ENCODE measurements at places on chromosomes 11 and 22. TPM values are rescaled to one million over a fixed set of nuclear protein-coding genes. Genes with fewer than 3 reads are reported as not detected.

CLCF1 gene
- 0.41 TPM for total RNA-seq

EIF1AD gene
- 61.0 TPM for total RNA-seq

OR52I1 gene
- total RNA-seq, result not detected

TCF20 gene
- total RNA-seq, result 67.5 TPM

RFPL1 gene
- not detected for total RNA-seq

THY1 gene
- total RNA-seq, result 75.4 TPM

BIK gene
- 0.61 TPM for total RNA-seq

LRRC32 gene
- 0.77 TPM for total RNA-seq

SLC22A25 gene
- not detected for total RNA-seq

TSGA10IP gene
- total RNA-seq, result 2.7 TPM

MS4A4E gene
- total RNA-seq, result 0.28 TPM

LDHAL6A gene
- not detected for total RNA-seq

LMF2 gene
- 82.9 TPM for total RNA-seq

GRCh38 chr22:25388866-25389540, 169.6 kb downstream of the CRYBB2 start:
- DNase-seq, result no peak

DNA sequence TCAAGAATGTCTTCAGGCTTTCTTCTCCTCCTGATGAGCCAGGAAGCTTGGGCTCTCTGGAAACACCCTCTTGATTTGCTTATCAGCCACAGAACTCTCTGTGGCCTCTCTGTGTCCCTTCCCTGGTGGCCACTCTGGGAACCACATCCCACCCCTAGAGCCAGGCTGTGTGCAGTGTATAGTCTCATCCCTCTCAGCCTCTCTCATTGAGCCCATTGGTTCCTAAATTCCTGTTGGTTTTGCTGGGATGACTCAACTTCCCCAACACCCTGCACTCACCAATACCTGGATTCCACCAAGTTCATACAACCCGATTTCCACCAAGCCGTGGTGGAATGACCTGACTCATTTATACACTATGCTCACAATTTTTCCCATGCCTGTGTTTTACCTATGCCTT, 5.2 kb downstream of the IRAG1 start:
- no peak for DNase-seq

DNA sequence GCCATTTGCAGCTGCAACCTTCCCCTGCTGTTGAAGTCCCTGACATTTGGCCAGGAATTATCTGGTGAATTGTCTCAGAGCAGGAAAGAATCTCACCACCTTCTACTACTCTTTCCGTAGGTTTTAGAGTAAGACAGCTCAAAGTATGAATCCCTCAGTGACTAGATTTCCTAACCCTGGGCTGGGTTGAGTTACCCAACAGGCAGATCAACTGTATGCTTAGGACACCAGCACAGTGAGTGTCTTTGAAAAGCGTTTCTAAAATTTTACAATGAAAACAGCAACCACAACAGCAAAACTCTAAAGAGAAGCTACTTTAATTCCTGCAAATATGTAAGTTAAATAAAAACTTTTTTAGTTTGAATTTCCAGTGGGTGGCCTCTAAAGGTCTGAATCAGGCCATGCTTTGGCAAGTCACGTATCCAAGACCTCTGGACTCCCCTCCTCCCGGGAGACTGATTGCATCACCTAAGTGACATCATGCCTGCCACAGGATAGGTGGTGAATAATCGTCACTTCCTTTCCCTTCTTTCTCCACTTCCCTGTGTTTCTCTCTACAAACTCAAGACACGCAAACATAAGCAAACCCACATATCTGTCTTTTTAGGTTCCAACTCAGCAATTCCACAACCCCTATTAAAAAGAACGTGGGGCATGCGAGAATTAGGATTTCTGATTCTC, 7.8 kb downstream of the OR8B12 start:
- no peak for DNase-seq

- DNase-seq, result no peak
Observed at GRCh38 chr11:28524098-28524497, 415.9 kb downstream of the METTL15 start.

- DNase-seq, result no peak
Observed at GRCh38 chr22:40347300-40347699, 1.0 kb downstream of the ADSL start.

DNA sequence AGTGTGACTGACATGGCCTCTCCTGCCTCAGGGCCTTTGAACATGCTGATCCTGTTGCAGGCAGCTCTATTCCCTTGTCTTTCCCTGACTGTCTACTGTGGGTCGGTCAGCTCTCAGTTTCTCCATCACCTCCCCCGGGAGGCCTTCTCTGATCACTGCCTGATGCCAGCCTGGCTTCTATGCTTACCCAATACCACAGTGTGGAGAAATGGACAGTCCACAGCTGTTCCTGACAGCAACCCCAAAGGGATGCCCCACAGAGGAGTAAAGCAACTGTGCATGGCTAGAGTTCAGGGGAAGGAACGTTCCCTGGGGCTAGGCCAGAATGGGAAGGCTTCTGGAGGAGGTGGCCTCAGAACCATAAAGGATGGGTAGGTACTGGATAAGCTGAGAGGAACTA, 354.3 kb downstream of the MIAT start:
- no peak for DNase-seq

- DNase-seq, result no peak
Observed at GRCh38 chr11:8230178-8230859, 33.4 kb downstream of the LMO1 start.

GRCh38 chr11:113907681-113908080, 3.1 kb downstream of the HTR3B start:
- DNase-seq, result no peak

GRCh38 chr11:62439785-62440602, 21.2 kb downstream of the SCGB1A1 start:
- DNase-seq, result no peak

DNA sequence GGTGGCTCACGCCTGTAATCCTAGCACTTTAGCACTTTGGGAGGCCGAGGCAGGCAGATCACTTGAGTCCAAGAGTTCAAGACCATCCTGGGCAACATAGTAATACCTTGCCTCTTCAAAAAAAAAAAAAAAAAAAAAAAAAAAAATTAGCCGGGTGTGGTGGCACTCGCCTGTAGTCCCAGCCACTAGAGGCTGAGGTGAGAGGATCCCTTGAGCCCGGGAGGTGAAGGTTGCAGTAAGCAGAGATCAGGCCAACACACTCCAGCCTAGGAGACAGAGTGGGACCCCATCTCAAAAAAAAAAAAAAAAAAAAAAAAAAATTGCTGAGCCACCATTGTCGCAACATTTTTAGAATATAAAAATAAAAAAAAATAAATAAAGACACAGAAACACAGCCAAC, 7.6 kb downstream of the CKAP5 start:
- no peak for DNase-seq

DNA sequence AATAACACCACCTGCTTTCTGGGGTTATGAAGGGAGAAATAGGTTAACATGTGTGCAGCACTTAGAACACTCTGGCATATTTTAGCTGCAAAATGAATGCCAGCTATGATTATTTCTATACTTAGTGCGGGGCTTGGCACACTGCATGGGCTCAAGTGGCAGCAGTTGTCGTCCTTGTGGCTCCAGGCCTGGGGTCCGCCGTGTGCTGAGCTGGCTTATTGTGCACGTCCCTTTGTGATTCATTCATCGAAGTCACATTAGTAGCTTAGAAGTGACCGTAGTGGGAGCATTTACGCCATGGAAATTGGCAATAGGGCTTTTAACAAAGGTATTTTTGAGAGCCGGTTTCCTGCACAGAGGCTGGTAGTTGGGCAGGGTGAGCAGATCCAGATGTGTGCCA, 4.2 kb downstream of the RASD2 start:
- no peak for DNase-seq

- no peak for DNase-seq
Observed at GRCh38 chr11:45301537-45302246, 15.6 kb upstream of the SYT13 start.

GRCh38 chr22:46793497-46793896, 31.0 kb downstream of the TBC1D22A start:
- DNase-seq, result no peak

- DNase-seq, result no peak
Observed at GRCh38 chr11:112477152-112477551, 216.5 kb upstream of the PLET1 start.

DNA sequence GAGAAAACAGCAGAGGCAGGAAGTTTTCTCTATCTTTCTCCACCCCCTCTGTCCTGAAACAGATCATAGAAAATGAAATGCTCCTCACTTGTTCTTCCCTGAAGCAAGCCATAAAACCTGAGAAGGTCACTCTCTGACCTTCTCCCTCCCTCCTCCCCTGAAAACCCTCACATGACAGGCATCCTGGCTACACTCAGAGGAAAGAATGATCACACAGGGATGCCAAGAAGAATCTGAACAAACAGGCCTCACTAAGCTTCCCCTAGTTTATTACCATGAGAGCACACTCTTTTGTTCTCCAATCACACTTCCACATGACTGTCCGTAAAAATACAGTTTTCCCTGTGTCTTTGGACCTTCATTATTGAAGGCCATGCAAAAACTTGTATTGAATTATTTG, 300.1 kb downstream of the BUD13 start:
- DNase-seq, result no peak

DNA sequence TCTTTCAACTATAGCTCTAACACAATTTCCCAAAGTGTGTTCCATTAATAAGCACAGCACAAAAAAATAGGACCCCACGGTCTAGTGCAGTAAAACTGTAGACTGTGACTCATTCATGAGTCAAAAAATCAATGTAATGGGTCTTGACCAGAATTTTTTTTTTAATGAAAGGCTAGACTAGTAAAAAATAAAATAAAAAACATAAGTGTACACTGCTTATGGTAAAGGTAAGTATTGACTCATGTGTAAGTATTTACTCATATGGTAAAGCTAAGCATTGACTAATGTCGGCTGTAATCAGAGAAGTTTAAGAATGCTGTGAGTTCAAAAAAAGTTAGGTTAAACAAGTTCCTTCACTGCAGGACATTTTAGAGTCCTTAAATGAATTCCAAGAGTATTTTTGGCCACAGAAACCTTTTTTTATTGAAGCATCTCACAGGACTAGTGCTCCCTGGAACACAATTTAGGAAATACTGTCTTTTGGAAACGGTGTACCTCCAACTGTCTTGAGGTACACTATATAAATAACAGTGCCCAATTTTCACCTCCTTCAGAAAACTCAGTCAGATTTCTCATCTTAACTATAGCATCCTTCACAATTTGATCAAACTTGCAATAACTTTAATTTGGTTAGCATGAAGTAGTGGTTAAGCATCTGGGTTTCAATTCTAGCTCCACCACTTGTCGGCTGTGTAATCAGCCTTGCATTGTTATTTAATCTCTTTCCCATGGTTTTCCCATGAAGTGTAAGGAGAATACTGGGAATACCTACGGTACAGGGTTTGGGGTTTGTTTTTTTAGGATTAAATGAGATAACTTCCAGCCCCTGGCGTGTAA, 2.1 kb downstream of the CCDC73 start:
- no peak for DNase-seq

GRCh38 chr11:83609191-83609590, 323.0 kb upstream of the CCDC90B start:
- no peak for DNase-seq

DNA sequence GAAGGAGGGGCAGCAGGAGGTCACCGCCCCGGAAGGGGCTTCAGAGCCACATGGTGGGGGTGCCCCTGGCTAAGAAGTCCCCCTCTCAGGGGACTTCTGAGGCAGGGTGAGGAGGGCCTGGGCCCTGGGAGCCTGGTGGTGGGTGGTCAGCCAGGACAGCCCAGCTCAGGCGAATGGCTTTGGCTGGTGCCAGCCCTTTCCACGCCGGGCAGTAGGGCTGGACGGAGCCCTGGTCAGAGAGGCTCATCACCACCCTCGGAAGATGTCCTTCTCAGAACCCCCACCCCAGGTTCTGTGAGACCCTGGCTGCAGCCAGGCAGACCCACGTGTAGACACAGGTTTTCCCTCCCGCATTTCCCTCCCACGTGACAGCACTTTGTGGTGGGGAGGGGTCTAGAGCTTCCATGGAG, 35.9 kb downstream of the OSBPL5 start:
- no peak for DNase-seq

DNA sequence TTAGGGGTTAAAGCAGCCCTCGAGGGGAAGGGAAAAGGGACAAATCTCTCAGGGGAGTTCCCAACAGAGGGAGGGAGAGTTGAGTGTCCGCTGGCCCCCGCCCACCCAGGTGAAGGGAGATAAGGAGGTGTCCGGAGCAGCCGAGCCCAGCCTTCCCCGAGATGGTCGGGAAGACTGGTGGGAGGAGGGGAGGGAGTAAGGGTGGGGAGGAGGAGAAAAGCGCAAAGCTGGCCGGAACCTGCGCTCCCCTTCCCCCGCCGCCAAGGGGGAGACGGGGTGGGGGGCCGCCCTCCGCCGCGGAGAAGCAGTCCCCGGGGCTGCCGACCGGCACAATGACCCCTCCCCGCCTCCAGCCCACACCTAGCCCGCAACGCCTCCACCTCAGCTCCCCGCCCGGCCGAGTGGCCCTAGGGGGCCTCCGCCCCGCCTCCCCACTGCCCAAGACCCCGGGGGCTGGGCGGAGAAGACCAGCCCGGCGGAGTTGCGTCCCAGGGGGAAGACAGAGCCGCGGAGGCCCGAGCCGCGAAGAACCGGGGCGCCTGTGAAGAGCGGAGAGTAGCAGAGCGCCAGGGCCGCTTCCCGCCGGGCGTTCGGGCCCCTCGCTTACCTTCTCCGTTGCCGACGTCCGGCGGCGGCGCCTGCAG, 479 bp downstream of the RSF1 start:
- DNase-seq, result peak; percentile 30

- DNase-seq, result peak; percentile 14
Observed at GRCh38 chr22:40348025-40348658, 1.8 kb downstream of the ADSL start.

DNA sequence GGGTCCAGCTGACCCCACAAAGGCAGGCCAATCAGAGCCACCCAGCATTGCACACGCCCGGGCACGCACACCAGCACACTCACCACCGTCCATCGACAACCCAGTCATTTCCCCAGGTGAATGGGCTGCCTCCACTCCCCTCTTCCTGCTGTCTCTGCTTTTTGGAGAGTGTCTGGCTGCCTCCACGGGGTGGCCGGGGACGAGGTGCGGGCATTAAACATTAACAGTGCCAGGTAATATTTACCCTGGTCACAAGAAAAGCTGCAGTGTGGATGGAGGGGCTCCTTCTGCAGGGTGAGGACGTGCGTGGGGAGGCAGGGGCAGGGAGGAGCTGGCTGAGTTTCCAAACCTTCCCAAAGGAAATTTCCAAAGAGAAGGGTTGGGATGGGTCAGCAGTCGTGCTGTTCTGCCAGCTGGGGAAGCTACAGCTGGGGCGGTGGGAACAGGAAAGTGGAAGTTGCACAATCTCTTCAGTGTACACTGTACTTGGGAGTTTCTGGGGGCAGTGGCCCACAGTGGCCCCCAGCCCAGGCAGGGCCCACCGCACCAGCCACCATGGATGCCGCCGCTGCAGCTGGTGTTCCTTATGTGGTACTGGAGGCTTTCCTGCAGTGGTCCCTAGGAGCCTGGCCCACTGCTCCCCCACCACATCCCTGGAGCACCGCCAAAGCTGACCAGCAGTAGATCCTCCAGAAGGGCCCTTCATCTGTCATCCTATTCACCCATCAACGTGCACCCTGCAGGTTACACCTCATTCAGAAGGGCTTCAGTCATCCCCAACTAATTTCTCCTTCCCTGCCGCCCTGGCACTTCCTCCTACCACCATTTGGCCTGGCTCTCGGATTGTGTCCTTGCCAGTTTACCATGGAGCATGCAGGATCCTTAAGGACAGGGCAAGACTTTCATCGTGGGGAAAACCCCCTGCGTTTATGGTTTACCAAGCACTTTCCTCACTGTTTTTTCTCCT, at the start of gene FXYD2:
Gene FXYD2, minus strand, starts transcription at position 174 of the 967 bp plus-strand sequence. Its CDS starts 66 bp downstream, at position 108.
- no peak for DNase-seq

- DNase-seq, result no peak
Observed at GRCh38 chr11:2321311-2321683, 19.5 kb downstream of the TSPAN32 start.

Data from neural crest cell (in vitro differentiated cells).